H9 (cell line): ENCODE measurements at places on chromosomes 2 and 18. TPM values are rescaled to one million over a fixed set of nuclear protein-coding genes. Genes with fewer than 3 reads are reported as not detected.
A peak's percentile ranks its signal among the peaks of the same experiment; 100 is the strongest.

Gene BCL2L11
- 18.9 and 21.2 TPM in 2 replicates for total RNA-seq

Gene ACKR3
- total RNA-seq, result 0.44 and 0.64 TPM in 2 replicates

- DNase-seq, result no peak
Observed at GRCh38 chr2:109154226-109154625, 25.2 kb downstream of the SH3RF3 start.

DNA sequence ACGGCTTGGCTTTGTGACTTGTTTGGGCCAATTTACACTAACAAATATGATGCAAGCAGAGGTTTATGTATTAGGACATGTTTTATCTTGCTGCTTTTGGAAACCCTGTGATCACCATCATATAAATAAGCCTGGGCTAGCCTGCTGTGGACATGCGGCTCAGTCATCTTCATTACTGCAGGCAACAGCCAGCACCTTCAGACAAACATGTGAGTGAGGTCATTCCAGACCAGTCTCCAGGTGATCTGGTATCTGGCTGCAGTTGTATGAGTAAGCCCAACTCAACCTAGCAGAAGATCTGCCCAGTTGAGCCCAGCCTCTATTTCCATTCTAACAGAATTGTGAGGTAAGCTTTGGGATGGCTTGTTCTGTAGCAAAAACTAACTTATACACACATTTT, 254.6 kb upstream of the ATP5MC3 start:
- DNase-seq, result no peak

DNA sequence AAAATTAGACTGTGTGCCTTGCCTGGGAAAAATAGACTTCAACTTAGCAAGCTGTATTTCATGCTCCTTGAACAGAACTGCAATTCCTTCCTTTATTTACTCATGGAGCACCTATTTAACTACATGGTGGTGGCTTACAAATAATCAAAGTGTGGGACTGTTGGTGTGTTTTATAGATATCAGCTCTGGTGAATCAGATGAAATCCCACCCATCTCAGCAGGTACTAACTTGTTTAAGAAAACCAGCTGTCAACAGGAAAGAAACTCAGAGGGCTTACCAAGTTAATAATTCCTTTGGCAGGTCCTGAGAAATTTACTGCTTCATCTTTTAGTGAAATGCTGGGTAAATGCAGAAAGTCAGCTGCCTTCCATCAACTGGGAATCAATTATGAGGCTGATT, 830.6 kb downstream of the SLC4A3 start:
- DNase-seq, result no peak

Gene HSBP1L1
- total RNA-seq, result 0.46 TPM in 1 of 2 replicates, not detected in the other

DNA sequence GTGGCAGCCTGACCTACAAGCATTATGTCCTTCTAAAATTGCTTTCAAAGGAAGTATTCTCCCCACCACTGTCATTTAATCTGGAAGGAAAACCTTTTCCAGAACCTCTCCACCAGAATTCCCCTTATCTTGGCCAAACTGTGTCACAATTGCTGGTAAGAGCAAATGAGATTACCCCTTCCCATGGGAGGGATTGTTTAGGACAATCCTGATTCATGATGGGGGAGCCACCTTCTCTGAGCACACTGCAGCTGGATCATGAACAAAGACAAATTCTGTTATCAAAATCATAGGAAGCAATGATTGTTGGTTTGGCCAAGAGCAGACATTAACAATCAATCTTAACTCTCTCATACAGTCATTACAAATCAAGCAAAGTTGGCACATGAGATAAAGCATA, 18.1 kb upstream of the ATOH8 start:
- DNase-seq, result no peak

DNA sequence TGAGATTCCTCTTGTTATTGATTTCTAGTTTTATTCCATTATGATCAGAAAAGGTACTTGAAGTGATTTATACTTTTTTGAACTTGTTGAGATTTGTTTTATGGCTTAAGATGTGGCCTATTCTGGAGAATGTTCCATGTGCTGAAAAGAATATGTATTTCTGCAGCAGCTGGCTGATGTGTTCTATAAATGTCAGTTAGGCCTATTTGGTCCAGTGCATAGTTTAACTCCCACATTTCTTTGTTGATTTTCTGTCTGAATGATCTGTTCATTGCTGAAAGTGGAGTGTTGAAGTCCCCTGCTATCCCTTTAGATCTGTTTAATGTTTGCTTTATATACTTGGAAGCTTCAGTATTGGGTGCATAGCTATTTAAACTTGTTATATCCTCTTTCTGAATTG, 7.1 kb upstream of the OR6B2 start:
- no peak for DNase-seq

DNA sequence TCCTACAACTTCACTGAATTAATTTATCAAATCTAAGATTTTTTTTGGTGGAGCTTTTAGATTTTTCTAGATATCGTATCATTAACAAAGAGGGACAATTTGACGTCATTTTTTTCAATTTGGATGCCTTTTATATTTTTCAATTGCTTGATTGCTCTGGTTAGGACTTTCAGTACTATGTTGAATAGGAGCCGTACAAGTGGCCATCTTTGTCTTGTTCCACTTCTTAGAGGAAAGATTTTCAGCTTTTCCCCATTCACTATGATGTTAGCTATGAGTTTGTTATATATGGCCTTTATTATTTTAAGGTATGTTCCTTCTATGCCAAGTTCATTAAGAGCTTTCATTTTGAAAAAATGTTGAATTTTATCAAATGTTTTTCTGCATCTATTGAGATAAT, 86.4 kb upstream of the MYCN start:
- DNase-seq, result no peak

DNA sequence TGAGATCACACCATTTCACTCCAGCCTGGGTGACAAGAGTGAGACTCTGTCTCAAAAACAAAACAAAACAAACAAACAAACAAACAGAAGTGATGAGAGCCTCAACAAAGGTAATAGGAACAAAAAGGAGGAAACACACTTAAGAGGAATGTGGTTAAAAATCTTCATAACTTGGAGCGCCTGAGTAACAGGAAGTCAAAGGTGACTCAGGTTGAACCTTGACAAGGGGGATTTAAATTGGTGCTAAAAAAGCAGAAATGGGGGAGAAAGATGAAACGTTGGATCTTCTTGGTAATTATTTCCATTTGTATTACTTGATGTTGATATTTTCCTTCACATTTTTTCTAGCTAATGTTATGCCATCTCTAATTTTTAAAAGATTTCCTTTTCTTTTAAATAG, 318.5 kb upstream of the TCF4 start:
- no peak for DNase-seq

Gene LBX2
- 1.1 TPM in 2 replicates for total RNA-seq

DNA sequence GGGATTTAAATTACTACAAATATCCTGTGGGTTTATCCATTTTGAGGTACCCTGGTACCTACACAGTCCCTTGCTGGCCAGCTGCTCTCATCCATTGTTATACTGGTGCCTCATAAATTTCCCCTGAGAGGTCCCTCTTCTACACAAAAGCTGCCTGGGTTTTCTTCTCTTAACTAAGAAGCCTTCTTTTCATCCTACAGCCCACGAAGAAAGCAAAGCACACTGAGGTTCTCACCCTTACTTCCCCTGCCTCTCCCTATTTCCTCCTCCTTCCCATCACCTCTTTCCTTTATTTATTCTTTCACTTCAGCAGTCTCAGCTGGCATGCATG, 154.9 kb downstream of the CSRNP3 start:
- no peak for DNase-seq

DNA sequence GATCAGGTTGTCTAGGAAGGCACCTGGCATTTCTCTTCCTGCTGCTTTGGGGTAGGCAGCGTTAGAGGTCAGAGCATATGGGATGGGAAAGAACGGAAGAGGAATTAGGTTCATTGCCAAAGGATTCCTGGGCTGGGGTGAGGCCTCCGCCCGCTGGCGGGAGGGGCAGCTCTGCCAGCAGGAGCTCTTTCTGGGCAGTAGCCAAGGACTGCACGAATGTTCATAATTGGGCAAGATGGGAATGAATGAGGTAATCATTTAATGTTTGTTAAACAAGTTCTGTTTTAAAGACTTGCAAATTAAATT, 253.9 kb downstream of the AGAP1 start:
- no peak for DNase-seq

DNA sequence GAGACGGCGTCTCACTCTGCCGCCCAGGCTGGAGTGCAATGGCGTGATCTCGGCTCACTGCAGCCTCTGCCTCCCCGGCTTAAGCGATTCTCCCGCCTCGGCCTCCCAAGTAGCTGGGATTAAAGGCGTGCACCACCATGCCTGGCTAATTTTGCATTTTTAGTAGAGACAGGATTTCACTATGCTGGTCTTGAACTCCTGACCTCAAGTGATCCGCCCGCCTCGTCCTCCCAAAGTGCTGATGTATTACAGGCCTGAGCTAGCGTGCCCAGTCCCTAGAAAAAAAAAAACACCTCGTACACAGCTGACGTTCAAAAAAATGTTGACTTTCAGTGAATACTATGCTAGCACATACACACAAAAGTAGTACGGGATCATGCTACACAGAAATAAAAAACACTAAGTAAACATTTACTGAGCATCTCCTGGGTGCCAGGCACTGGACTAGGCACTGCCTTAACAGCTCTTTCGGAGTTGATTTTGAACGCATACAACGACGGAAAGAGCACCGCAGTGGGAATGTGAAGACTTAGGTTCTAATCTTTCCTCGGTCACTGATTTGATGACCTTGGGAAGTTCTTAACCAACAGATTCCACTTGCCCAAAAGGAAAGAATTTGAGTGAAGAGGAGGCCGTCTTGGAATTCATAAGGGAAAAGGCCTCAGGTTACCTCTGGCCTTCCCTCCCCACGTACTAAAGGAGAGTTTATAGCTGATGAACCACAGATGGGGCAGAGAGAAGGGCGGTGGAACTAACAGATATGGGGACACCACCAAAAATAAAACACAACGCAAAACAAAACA, 1.1 kb downstream of the DNAJC27 start:
- no peak for DNase-seq

DNA sequence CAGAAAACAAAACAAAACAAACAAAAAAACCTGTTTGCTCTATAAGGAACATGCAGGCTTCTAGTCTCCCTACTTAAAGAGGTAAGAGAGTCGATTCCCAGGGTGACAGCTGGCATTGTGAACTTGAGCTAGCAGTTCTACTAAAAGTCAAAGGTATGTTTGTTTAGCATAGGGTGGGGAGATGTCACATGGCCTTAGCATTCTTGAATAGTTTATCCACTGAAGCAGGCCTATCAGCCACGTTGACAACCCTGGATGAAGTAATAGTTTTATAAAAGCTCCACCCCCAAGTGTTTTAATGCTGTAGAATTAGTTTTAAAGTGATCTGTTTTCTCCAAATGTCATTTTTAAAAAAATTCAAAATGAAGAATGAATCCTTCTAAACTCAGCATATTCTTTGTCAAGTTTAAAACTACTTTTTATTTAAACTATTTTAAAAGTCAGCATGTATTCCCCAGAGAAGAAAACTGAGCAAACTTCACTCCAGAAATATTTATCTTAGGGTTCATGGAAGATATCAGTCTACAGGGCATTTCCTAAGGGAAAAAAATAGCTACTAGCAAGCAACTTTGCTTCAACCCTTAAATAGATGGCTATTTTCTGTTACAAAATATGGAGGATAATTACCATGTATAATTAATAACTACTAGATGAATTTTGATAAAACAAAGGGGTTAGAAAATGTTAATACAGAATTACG, 1.7 kb downstream of the MYOM1 start:
- DNase-seq, result no peak

DNA sequence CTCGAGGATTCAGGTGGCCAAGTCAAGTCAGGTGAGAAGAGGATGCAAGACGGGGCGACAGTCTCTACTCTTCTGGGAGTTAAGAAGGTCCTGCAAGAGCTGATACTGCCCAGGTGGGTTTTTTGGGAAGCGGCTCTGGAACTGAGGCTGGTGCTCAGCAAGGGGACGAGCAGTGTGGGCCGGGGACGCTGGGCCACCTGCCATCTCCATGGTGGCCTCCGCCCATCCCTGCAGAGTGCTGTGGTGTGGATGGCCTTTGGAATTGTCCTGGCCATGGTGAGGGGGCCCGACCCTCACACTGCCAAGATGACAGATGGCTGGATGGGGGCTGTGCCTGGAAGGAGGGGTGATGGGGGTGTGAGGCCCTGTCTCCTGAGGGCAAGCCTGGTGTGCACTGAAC, 34.2 kb upstream of the LDLRAD4 start:
- no peak for DNase-seq

DNA sequence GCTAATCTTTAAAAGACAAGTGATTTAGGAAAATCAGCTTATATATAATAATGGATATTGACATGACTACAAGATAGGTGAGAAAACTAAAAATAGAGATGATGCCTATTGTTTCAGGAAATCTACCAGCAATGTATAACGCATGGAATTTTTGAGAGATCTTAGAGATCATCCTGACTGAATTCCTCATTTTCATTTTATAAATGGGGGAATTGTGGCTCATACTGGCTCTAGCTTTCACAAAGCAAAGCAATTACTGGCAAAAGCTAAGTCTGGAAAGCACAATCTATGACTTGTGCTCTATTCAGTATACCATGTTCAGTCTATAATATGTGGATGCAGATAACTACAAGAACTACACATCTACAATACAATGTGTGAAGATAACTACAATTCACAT, 51.9 kb upstream of the FANCL start:
- no peak for DNase-seq

Gene REG1B
- not detected in 2 replicates for total RNA-seq

- peak; percentile 57 for DNase-seq
Observed at GRCh38 chr18:811892-812375, at the start of gene YES1. Gene YES1, minus strand, starts transcription at chr18:812242. Its CDS starts 55,415 bp downstream, at chr18:756827.

DNA sequence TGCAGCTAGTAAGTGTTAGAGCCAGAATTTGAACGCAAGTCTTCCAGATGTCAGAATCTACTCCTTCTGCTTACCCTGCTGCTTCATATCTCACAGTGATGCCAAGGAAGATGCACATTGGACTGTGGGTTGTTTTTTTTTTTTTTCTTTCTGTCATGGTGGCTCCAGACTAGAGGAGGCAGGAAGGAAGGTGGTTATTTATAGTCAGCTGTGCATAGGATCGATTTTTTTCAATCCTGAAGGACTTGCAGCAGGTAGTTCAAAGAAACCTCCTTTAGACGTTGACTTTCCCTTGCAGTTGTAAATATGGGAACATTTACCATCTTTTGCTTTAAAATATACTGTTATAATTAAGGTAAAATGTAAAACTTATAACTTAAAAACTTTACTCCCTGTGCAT, 17.3 kb downstream of the NEDD4L start:
- no peak for DNase-seq

- no peak for DNase-seq
Observed at GRCh38 chr2:55268288-55268906, 634 bp downstream of the MTIF2 start.

GRCh38 chr2:218964041-218964771, 4.7 kb downstream of the CDK5R2 start:
- DNase-seq, result no peak

GRCh38 chr2:59540864-59541263, 1012.6 kb downstream of the BCL11A start:
- no peak for DNase-seq

Gene SCN3A
- total RNA-seq, result not detected in 2 replicates

Gene GPR17
- total RNA-seq, result 0.35 TPM in 1 of 2 replicates, not detected in the other

GRCh38 chr2:100178085-100178788, 35.8 kb upstream of the AFF3 start:
- DNase-seq, result peak; percentile 88

Gene FRZB
- total RNA-seq, result 1.1 and 1.3 TPM in 2 replicates

- peak; percentile 91 for DNase-seq
Observed at GRCh38 chr18:48007955-48008701, 77.7 kb upstream of the SMAD2 start.

Gene NFU1
- total RNA-seq, result 61.4 and 63.0 TPM in 2 replicates

GRCh38 chr2:240389302-240389805, 46.1 kb upstream of the GPC1 start:
- DNase-seq, result no peak
